ENCODE measurements at places on chromosomes 3 and 15. TPM values are rescaled to one million over a fixed set of nuclear protein-coding genes. Genes with fewer than 3 reads are reported as not detected.

The MORC1 gene
- not detected for total RNA-seq

GRCh38 chr15:97745481-97746071 lies 214.9 kb upstream of the ARRDC4 start:
- no peak for DNase-seq

The FAM43A gene
- 8.1 TPM for total RNA-seq

DNA sequence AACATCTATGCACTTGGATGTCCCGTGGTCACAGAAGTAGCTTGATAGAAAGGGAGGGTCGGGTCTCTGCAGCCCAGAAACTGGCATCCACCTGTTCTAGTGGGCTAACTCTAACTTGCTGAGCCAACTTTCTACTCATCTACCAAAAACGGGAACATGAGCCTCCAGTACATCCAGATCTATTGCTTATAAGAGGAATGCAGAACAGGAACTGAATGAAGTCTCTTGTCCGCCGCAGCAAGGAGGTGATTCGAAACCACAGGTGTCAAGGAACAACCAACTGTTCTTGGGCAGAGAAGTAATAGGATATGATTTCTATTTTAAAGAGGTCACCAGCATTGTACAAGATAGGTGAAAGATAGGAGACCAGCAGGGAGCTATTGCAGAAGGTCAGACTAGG lies 17.9 kb downstream of the TERC start:
- DNase-seq, result no peak

GRCh38 chr3:18758047-18758704 lies 333.0 kb upstream of the SATB1 start:
- DNase-seq, result no peak

- no peak for DNase-seq
These were observed 94.1 kb upstream of the ATP2B2 start for GRCh38 chr3:10599444-10599843.

- DNase-seq, result no peak
These were observed 5.4 kb upstream of the LMAN1L start for GRCh38 chr15:74807282-74807681.

Measured in T-cell (primary cell).